ENCODE measurements at places on chromosomes 5 and 9.

DNA sequence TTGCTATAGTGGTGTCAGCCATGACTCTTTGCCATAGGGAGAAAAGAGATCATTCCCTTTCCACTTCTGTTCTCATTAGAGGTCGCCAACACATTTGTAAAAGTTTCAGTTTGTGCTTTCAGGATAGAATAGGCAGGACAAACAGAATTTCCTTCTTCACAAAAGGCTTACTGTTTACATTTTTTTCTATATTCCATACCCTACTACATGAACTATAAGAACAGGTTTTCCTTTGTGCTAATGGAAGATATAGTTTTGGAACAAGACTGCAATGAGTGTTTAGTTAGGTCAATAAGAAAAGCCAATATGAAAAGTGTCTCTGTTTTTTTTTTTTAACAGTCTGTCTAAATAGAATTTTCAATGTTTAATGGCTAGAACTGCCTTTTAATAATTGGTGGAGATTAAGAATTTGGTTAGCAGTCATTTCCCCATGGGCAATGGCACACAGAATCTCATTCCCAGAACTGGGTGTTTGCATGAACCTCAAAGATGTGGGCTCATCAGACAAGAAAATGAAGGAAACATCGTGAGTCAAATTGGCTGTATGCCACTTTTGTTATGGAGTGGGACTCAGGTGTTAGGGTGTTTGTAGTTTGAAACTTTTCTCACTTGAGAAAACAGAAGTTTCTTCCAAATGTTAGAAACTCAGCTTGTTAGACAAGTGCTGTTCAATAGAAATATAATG lies 75.2 kb upstream of the PRLR start:
- no peak for DNase-seq

DNA sequence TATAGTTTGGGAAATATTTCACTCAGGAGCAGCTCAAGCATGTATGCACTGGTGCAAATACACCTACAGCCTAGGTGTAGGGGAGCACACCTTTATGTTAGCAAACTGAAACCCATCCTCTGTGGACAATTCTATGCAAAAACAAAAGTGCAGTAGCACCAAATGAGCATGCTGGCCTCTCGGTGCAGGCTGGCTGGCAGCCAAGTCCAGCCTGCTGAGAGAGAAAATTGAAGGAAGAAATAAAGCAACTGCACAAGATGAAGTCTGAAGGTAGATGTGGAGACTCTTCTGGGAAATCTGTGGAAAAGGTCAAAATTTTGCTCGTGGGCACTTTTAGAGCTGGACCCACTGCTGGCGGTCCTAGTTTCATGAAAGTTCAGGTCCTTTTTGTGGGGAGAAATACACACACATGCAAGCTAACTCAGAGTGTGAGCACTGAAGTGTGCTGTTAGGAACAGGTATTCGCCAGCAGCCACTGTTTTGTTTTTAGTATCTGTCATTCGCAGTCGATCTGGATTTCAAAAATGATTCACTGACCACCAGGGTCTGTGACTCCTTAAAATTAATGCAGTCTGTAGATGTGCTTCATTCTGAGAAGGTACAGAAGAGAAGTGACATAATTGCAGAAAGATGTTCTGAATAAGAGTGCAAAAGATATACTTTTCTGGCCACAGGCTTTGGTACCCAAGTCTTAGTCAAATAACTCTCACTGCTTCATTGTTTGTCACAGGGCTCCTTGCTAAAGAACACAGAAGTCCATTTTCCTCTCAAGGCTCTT lies 281.7 kb downstream of the PARP8 start:
- no peak for DNase-seq

DNA sequence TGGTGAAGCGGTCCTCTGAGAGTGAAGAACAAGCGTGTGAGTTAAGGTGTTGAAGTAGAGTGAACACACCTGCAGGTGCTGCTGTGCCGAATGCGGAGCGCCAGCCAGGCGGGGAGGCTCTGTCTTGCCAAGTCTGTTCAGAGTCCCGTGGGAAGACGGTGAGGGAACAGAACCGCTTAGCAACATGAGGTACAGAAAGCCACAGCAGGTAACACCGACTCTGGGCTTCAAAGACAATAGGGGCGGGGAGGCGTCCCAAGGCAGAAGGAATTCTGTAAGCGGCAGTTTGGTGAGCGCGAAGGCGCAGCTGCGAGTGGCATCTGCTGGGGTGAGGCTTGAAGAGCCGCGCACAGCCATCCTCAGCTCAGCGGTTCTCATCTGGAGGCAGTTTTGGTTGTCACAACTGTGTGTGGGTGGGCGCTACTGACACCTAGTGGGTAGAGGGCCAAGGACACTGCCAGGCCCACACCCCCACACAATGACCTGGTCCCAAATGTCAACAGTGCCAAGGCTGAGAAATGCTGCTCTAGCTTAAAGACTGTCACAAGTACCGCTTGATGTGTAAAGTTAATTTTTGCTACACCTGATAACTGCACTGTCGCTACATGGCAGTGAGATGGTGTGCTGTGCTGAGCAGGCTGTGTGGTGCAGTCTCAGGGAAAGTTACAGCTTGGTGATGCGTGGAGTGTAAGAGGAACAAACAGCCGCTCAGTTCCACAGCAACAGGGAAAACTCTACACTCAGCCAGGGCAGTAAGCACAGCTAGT lies 67.4 kb upstream of the TBC1D9B start:
- no peak for DNase-seq

GRCh38 chr5:151709109-151709735 lies 22.5 kb upstream of the SPARC start:
- no peak for DNase-seq

GRCh38 chr9:91782708-91783214 lies 167.3 kb downstream of the ROR2 start:
- no peak for DNase-seq

DNA sequence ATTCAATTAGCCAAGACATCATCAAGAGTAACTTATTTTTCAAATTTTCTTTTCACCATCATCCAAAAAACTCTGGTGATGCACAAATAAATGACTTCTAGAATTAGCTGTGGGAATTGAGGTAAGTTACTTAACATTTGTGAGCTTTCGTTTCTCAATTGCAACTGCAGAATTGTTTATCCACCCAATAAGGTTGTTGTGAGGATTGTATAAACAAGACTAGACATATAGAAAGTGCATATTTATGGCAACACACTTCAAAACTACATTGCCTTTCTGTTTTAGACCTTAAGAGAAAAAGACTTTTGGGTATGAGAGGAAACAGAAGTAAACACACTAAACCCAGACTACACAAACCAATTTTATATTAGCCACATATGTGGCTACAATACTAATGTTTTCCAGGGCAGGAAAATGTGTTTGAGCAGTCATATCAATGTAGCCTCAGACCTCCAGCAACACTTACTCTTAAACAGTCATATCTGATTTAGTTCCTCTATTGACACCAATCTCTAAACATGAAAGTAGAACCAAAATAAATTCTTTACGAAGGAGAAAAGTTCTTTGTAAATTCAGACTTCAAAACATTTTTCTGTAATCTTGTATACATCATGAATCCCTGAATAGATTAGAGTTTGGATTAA lies 488.0 kb upstream of the CYLC2 start:
- DNase-seq = no peak

DNA sequence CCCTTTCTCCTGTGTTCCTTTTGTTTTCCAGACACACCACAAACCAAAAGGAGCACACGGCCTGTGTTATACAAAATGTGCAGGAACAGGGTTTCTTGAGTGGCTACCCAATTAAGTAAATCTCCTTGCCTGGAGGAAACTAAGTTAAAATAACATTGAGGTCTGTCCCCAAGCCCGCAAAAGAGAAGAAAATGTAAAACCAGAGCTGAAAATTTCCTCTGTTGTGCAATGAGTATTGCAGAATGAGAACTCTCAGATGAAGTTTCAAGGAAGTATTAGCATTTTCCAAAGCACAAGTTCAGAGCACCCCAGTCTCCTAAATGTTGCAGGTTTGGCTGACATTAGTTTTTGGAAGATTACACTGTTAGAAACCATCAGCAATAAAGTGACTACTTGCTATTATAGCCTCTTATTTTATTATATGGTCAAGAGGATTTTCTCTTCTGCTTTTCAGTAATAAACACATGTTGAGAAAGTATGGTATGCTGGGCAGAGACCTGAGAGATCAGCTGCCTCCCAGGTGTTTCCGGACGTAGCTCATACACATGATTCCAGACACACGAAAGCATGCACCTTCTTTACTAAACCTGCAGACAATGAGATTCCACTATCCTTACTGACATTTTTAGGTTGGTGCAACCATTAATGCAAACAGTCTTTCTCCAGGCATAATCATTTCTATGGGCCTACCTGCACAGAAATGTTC lies 161.3 kb downstream of the SNCAIP start:
- no peak for DNase-seq

Measured in stimulated activated CD4-positive, alpha-beta T cell treated with anti-CD3 and anti-CD28 coated beads, Interleukin-4, amount 100 ng/mL, for 24 hours (primary cell).